Activated T-cell treated with anti-CD3 and anti-CD28 coated beads, Interleukin-2, amount 50 U/mL, for 48 hours (primary cell): ENCODE measurements at places on chromosomes 3 and 15.

GRCh38 chr15:92163641-92164040, 230.0 kb upstream of the ST8SIA2 start:
- no peak for DNase-seq

- no peak for DNase-seq
Observed at GRCh38 chr15:51186891-51187290, 92.2 kb upstream of the TNFAIP8L3 start.

DNA sequence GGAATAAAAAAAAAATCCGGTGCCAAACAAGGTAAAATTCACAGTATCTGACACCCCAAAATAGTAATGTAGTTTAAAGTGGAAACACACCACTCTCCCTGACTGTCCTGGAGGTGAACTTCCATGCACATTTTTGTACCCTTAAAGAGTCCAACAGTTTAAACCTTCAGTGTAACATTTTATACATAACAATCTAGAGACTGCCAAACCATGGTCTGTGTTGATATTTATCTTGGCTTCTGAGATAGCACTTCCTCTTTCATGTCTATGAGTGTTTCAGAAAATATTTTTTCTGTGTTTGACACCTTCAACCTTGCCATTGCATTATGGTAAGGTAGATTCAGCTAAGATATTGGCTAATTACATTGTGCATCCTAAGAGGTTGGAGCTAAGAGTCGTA, 13.9 kb downstream of the TMEM45A start:
- no peak for DNase-seq

DNA sequence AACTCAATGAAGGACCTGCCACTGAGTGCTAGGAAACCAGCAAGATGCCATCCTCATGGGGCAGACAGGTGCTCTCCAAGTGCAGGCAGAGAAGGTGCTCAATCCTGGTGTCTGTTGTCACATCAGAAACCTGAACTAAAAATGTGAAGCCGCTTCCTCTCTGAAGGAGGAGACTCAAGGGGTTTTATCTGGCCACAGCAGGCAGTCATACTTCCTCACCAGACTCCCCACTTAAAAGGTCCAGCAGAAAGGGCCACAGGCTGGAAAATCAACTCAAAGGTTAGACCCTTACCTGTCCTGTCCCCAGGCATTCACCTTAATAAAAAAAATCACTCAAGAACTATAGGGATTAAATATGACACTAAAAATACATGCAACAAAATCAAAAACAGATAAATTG, 4.8 kb downstream of the CCDC12 start:
- DNase-seq = no peak

- DNase-seq = no peak
Observed at GRCh38 chr3:132378048-132378762, 39.1 kb upstream of the DNAJC13 start.

DNA sequence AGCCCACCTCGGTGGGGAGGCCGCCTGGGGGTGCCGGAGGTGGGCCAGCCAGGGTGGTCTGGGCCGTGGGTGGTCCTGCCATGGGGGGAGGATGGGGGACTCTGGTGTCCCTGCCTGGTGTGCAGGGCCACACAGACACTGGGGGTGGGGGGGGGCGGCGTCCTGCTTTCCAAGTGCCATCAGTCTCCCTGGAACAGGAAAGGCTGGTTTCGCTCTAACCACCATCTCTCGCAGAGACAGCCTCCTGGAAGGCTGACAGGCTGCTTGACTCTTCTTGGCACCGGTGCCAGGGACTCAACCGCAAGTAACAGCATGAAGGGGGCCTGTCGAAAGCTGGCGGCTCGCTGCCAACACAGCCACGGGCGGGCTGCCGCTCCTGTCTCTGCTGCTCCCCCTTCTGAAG, 40.3 kb downstream of the RGMA start:
- no peak for DNase-seq

- no peak for DNase-seq
Observed at GRCh38 chr3:98796334-98796733, 33.2 kb downstream of the ST3GAL6 start.

DNA sequence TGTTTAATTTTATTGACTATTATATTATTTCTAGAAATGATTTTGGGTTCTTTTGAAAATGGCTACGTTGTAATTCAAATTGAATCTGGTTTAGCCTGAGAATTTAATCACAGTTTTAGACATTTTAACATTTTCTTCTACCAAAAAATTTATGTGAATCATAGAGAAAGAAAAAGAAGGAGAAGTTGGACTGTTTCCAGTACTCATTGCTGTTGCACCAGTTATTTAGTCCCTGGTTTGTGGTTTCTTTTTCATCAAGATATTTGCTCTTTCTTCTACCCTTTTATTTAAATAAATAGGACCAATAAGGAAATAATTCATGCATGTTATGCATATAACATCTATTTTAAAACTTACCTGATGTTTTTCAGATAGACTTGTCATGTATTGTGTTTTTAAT, 1337.1 kb downstream of the ROBO1 start:
- no peak for DNase-seq

DNA sequence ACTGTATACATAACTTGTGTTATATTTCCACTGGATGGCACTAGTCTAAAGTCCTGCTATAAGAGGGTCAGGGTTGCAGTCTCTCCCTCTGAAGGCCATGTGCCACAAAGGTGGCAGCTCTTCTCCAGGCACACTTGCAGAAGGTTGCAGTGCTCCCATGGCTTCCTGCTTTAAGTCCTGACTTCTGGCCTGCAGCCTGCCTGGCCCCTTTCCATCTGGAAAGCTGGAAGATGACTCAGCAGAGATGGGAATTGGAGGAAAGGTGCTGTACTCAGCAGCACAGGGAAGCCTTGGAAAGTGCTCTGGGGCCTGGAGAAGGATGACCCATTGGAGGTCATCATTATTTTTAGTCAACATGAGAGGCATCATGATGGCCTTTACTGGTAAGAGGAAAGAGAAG, 40.9 kb upstream of the MRPL3 start:
- DNase-seq = no peak
